ENCODE measurements at places on chromosomes 1 and 21.
A peak's percentile ranks its signal among the peaks of the same experiment; 100 is the strongest.

GRCh38 chr1:219330669-219331068 lies 157.0 kb downstream of the LYPLAL1 start:
- DNase-seq: no peak

- DNase-seq: no peak
Observed at GRCh38 chr1:11528611-11529261, 49.8 kb downstream of the DISP3 start.

- DNase-seq: no peak
Observed at GRCh38 chr1:28197682-28198415, 21.4 kb upstream of the PTAFR start.

GRCh38 chr1:92956254-92957029 lies 4.8 kb downstream of the DIPK1A start:
- no peak for DNase-seq

DNA sequence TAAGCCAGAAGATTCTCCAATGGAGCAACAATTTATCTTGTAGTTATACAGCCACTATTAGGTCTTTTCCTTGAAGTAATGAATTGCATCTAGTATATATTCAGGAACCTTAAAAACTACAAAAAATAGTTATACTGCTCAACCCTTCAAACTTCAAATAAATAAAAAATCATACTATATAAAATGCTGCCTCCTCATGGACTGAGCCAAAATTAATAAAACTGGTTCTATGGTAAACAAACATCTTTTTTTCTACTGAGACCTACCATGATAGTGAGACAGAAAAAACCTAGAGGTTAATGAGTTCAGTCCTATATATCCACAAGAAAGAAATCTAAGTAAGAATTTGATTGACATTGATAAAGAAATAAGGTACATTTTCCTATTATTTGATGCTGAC lies 67.7 kb downstream of the GPATCH2 start:
- DNase-seq: no peak

- DNase-seq: no peak
Observed at GRCh38 chr1:100413035-100413434, 60.7 kb downstream of the CDC14A start.

DNA sequence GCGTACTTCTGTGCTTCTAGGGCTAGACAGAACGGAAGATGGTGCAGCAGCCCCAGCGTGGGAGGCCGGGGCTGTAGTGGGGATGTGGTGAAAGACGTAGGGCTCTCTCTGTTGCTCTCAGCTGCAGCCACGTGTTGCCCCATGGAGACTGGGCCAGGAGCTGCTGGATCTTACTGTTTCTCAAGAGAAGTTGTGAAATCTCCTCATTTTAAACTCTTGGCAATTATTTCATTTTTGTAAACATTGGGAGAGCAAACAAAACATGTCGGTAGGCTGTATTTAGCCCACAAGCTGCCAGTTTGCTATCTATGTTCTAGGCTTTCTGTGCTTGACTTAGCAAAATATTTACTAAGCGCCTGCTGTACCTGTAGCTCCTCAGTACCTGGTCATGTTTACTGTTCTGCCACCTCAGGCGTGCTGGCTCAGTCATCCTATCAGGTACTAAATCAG lies 15.9 kb upstream of the ELOA start:
- peak; percentile 89 for DNase-seq

- no peak for DNase-seq
Observed at GRCh38 chr1:20325844-20326420, 35.3 kb downstream of the VWA5B1 start.

- no peak for DNase-seq
Observed at GRCh38 chr1:31505911-31506497, 70.3 kb upstream of the TINAGL1 start.

DNA sequence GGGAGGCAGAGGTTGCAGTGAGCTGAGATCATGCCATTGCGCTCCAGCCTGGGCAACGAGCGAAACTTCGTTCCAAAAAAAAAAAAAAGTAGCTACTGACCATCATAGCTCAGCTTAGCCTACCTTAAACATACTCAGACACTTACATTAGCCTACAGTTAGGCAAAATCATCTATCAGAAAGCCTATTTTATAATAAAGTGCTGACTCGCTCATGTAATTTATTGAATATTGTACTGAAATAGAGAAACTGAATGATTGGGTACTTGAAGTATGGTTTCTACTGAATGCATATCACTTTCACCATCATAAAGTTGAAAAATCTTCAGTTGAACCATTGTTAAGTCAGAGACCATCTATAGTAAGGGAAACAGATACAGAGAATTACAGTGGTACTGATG lies 93.9 kb upstream of the BMP8A start:
- no peak for DNase-seq

DNA sequence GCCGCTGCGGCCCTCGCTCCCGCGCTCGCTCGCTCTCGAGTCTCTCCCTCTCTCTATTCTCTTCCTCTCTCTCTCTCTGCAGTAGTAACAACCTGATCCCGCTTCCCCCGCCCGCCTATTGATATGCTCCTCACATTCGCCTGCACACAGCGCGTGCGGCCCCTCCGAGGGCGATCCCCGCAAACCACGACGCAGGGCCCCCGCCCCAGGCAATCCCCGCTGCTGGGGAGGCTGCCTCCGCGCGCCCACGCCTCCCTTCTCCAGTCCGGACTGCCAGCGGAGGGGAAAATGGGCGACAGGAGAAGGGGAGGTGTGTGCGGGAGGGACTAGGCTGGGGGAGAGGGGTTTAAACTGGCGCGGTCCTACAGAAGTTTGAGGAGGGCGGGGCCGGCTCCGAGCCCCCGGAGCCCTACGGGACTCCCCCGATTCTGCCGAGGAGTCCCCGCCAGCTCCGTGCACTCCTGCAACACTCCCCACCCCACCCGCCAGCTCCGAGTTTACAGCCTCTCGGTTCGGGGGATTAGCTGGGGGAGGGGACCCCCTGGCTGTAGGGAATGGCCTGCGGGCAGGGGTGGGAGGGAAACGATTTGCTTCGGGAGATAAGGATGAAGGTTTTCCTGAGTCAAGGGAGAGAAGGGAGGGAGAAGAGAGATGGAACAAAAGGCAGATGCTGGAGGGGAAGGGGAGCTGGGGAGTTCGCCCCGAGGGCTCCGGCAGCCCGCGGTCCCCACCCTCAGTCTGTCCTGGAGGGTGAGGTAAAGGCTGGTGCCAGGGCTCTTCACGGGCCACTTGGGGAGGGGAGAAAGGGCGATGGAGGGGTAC lies 66.6 kb downstream of the SYT2 start:
- no peak for DNase-seq

GRCh38 chr1:69791311-69791710 lies 223.6 kb downstream of the LRRC7 start:
- DNase-seq: no peak

DNA sequence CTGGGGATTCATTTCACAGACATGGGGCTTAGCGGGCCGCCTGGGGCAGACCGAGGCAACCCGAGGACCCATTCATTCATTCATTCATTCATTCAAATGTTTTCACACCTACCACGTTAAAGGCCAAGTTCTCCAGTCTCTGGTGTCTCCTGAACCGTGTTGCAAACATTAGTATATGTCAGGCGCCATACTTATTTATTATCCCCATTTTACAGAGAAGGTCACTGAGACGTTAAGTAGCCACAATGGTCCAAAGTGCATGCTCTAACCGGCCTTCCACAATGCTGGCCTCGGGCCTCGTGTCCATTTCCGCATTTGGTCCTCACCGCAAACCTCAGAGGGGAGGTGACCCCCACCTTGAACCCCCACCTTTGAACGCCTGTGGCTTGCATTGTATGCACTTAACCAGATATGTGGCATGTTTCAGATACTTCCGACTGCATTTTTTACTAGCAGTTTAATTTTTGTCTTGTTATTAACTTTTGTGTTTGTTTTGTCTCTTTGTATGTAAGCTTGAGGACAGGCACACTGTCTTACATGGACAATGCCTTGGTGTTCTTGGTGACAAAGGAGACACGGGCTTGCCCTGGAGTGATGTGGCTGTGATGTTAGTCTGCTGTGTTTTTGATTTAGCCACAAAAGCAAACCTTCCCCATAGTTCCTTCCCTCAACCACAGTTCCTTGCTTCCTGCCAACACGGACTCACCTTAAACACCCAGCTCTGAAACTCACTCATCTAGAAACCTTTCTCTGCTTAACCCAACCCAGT lies 1.2 kb upstream of the IFFO2 start:
- no peak for DNase-seq

GRCh38 chr1:93631626-93632365 lies 49.8 kb downstream of the BCAR3 start:
- no peak for DNase-seq

GRCh38 chr1:113388017-113388620 lies 2.2 kb upstream of the MAGI3 start:
- no peak for DNase-seq

DNA sequence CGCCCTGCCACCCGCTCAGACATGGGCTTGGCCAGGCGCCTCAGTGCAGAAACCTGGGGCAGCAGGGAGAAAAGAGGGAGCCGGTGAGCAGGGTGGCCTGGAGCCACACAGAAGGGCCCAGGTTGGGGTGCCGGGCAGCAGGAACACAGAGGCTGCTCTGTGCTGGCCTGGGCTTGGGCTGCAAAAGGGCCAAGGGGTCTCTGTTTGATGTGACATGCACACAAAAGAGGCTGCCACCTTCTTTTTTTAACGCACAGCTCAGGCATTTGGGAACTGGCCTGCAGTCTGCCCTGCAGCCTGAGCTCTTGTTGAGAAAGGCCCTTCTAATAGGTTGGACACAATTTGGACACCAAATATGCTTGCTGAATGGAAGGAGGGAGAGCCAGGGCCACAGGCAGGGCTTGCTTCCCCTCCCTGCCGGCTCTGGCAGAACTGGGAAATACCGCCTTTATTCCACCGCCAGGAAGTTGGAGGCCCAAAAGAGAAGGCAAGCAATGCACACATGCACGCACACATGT lies 32.4 kb downstream of the KIF21B start:
- DNase-seq: no peak

GRCh38 chr1:33334081-33334552 lies 13.2 kb upstream of the A3GALT2 start:
- peak; percentile 87 for DNase-seq

- DNase-seq: peak; percentile 82
Observed at GRCh38 chr1:81670286-81670685, 130.4 kb upstream of the ADGRL2 start.

- DNase-seq: no peak
Observed at GRCh38 chr1:47774986-47775834, 222.0 kb downstream of the TRABD2B start.

GRCh38 chr1:159274631-159275030 lies 27.5 kb upstream of the FCER1A start:
- no peak for DNase-seq

- DNase-seq: no peak
Observed at GRCh38 chr1:218591966-218592365, 246.8 kb downstream of the TGFB2 start.

- peak; percentile 72 for DNase-seq
Observed at GRCh38 chr1:168081373-168082007, 55.2 kb downstream of the GPR161 start.

GRCh38 chr1:38997034-38997900 lies 6.2 kb downstream of the AKIRIN1 start:
- no peak for DNase-seq

DNA sequence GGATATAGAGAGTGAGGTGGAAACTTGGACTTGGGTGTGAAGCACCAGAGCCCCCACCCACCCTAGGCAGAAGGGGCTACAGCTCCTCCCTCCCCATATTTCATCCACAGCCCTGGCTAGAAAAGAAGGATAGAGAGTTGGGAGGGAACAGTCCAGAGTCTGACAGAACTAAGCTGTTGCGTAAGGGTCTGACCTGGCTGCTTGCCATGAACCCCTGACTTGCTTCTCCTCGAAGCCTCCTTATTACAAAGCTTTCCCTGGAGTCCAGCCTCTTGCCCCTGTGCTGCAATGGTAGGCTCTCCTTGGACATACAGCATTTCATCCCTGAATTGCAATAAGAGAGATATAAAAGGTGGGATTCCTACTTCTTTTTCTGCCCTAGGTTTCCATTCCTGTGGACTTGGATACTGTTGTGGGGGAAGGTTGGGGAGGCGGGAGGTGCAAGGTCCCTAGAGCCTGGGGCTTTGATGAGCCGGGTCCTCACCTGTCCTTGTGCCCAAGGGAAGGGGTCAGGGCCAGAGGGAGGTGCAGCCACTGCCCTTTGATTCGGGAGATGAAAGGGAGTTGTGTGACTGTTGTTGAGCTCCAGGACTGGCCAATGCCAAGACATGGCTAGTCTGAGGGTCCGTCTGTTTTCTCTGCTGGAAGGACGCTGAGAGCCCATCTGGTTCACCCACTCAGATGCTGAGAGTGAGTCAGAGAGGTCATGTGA lies 2.7 kb downstream of the RHBG start:
- DNase-seq: no peak

DNA sequence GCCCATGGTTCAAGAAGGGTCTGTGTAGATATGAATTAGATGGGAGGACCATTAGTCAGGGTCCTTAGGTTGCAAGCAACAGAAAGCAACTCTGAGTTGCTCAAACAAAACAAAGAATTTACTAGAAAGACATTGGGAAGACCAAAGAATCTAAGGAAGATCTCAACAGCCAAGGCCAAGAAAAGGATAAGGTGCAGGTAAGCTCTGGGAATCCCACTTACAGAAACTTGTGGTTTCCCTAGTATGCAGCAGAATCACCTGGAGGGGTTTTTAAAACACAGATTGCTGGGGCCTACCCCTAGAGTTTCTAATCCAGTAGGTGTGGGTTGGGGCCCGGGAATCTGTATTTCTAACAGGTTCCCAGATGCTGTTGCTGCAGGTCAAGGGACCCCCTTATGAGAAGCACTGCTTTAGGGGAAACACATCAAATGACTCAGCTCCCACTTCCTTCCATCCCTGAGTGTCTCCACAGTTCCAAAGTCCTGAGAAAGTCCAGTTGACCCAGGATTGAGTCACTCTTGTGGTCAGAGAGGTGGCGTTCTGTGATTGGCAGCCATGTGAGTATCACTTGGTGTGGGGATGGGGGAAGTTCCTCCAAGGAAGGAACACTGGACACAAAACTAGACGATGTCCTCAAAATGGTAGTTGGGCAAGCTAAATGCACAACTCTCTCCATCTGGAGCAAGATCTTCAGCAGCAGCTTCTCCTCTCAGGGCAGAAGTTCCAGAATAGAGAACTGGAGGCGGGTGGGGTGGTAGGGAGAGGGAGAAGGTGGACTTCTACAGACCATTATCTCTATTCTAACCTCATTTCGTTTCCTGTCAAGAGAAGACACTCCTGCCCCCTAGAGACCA lies 24.2 kb upstream of the EYA3 start:
- DNase-seq: no peak

GRCh38 chr1:80248886-80249285 lies 1242.4 kb upstream of the ADGRL4 start:
- no peak for DNase-seq

DNA sequence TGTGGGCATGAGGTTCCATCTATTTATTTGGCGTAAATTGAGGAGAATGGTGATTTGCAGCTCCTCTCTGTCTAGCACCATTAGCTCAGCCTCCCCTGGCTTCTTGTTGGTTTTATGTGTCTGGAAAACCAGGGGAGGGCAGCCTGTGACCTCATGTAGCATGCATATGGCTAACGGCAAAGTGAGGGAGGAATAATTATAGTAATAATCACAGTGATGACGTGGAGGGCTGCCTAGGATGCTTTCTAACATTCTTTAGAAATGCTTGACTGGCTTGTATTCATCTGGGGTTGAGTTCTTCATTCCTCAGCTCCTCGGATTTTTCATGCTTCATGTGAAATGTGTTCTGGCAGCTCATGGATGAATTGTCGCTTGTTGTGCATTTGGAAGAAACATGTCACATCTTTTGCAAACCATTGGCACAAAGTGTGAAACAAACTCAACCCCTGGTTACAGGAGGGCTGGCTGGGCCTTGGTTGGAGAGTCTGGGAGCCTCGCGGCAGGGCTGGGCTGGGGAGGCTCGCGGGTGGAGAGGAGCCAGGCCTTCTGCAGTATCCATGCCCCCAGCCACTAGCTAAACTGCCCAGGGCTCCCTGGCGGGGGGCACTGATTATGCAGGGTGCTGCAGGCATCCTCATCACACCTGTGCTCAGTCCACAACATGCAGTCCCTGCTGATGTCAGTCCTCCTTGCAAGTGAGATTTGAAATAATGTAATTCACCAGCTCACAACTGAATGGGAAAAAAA lies 149.6 kb downstream of the DISC1 start:
- no peak for DNase-seq

Data from sigmoid colon (tissue), 7 donors.